GM19239 (cell line): ENCODE measurements at places on chromosomes 16 and 17.
A peak's percentile ranks its signal among the peaks of the same experiment; 100 is the strongest.

DNA sequence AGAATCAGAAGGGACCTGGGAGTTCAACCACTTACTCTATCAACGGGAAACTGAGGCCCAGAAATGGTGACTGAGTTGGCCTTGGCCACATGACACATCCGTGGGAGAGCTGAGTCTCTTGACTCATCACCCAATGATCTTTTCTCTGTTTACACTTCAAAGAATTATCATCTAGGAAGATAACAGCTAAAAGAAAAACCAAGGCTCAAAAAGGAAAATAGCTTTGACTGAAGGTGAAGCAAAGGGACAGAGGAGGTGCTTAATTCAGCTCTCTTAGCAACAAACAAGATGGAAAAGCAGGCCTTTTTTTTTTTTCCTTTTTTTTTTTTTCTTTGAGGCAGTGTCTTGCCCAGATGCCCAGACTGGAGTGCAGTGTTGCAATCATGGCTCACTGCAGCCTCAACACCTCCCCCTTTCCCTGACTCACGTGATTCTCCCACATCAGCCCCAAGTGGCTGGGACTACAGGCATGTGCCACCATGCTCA, 16.7 kb downstream of the ERCC4 start:
- no peak for DNase-seq

GRCh38 chr17:78865682-78866390, 25.2 kb upstream of the USP36 start:
- DNase-seq: peak; percentile 61

- no peak for DNase-seq
Observed at GRCh38 chr17:64747938-64748540, 85.9 kb upstream of the SMURF2 start.

DNA sequence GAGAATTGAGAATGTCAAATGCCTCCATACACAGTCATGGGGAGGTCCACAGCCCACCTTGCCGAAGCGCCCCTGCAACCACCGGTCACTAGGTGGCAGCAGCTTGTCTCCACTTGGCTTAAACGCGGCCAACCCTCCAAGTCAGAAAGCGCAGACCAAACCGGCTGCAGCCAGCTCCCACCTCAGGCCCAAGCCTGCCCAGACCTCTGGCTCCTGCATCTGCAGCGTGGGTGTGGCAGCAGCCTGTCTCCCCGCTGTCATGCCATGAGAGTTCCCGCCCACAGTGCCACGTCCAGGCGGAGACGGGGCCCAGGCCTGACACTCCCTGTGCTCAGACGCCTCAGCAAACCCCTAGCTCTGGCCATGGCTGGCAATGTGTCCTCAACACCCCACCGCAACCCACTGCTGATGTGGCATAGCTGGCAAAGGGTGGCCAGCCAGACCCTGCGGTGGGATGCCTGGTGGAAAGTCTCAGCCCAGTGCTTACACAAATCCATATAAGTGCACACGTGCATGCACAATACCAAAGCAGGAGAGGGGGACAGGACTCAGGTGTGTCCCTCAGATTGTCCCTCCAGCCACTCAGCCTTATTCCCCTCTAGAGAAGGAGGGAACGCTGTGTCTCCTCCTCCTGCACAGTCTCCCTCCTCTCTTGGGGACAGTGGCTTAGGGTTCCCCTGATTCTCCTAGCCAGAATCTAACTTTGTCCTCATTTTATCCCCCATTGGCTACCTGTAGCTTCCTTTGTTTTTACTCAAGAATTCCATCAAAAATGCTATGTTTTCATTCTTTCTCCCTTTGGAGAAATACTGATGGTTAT, 10.9 kb downstream of the COPZ2 start:
- peak; percentile 74 for DNase-seq

- DNase-seq: no peak
Observed at GRCh38 chr16:46991729-46992704, 18.5 kb upstream of the DNAJA2 start.

DNA sequence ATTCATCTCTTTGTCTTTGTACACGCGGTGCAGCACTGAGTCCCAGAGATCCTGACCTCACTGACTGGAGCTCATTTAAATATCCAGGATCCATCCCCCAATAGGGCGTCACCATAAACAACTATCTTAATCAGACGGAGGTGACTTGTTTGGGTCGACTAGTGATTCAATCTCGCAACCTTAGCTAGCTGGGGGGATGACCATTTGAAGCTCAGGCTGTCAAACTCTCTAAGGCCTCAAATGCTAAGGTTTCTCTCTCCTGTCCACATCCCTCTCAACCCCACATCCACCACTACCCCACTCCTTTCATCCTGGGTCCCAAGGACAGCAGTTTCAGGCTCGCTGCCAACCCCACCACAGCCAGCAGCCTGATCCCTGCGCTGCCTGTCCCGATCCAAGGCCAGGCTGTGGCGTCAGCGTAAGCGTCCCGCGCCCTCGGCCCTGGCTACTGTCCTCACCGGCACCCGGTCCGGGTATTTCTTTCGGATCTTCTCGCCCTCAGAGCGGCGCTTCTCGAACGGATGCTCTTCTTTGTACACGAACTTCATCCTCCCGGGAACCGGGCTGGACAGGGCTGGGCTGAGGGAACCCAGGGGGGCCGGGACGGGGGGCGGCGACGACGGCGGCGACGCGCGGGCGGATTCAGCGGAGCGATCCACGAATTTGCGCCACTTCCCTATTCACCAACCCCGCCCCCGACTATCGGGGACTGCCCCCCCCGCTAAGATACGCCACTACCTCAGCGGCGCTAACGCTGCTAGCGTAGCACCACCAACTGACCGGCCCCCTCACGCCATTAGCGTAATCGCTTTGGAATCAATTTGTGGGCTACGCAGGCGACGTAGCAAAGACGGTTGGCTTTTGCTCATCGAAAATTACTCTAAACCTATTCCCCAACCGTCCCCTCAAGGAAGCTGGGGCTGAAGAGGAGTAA, at the start of gene GABARAP:
TSS of gene GABARAP (minus strand) at position 667 of the 934 bp plus-strand sequence. CDS start at position 548, 119 bp downstream.
- no peak for DNase-seq

DNA sequence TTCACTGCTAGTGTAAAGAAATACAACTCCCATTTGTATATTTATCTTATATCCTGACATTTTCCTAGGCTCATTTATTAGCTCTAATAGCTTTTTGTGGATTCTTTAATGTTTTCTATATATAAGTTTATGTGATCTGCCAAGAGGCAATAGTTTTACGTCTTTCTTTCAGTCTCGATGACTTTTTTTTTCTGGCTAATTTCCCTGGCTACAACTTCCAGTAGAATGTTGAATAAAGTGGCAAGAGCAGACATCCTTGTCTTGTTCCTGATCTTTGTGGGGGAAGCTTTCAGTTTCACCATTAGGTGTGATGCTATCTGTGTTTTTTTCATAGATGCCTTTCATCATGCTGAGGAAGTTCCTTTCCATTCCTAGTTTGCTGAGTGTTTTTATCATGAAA, 43.9 kb upstream of the ABCA3 start:
- no peak for DNase-seq

DNA sequence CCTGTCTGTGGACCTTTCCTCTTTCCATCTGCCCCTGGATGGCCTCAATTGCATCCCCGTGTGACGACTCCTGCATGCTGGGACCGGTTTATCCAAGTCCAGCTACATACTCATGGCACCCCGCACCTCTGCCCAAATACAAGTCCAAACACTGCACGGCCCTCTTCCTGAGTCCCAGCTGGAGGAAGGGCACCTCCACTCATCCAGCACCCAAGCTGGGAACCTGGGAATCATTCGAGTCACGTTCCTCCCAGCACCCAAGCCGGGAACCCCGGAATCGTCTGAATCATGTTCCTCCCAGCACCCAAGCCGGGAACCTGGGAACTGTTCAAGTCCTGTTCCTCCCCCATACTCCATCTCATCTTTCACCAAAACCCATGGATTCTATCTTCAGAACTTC, 10.2 kb downstream of the TRARG1 start:
- DNase-seq: no peak

- no peak for DNase-seq
Observed at GRCh38 chr16:78277321-78278055, 178.0 kb downstream of the WWOX start.

- peak; percentile 98 for DNase-seq
Observed at GRCh38 chr16:85554114-85554888, 58.8 kb upstream of the GSE1 start.

- DNase-seq: no peak
Observed at GRCh38 chr17:72600934-72601333, 480.1 kb downstream of the SOX9 start.

- no peak for DNase-seq
Observed at GRCh38 chr16:81500833-81501521, 56.4 kb downstream of the CMIP start.

DNA sequence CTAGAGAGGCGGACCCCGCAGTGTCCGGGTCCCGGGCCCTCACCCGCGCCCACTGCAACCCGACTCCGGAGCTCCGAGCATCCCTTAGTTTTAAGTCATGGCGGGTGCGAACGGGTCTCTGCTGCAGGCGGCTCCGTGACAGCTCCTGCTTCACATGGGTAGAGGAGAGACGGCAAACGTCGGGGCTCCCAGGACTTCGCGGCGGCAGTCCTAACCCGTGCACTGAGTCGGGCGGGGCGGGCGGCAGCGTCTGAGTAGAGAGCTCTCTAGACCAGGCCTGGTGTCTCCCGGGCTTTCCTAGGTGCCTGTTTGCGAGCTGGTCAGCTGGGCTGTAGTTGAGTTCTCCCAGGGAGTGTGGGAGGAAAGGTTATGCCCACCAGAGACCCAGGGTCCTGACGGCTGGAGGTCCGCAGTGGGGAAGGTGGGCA, 345 bp downstream of the TSC2 start:
- no peak for DNase-seq

GRCh38 chr17:76682296-76682695, 28.5 kb downstream of the MXRA7 start:
- no peak for DNase-seq
